Activated CD4-positive, alpha-beta memory T cell treated with anti-CD3 and anti-CD28 coated beads for 36 hours (primary cell): ENCODE measurements at places on chromosomes 11 and 22. TPM values are rescaled to one million over a fixed set of nuclear protein-coding genes. Genes with fewer than 3 reads are reported as not detected.
A peak's percentile ranks its signal among the peaks of the same experiment; 100 is the strongest.

Gene ZC3H12C
- 0.69 TPM for total RNA-seq

Gene SLC22A12
- not detected for total RNA-seq

Gene MADD
- 58.2 TPM for total RNA-seq

Gene NAALAD2
- not detected for total RNA-seq

GRCh38 chr11:119207415-119207960, 1.3 kb downstream of the CBL start:
- peak overlapping the region; percentile 85 for H3K27ac ChIP-seq
- H3K36me3 ChIP-seq, result peaks cover 2% of the 10 kb centered on the region
- H3K4me3 ChIP-seq, result peak overlapping the region; percentile 91
- no peaks in the 10 kb centered on the region for H3K27me3 ChIP-seq

Gene PC
- total RNA-seq, result 13.1 TPM

Gene RPS3
- 4,525 TPM for total RNA-seq

- DNase-seq, result no peak
- H3K4me3 ChIP-seq, result no peak overlapping the region
- peaks cover 2% of the 10 kb centered on the region for H3K4me1 ChIP-seq
- H3K27ac ChIP-seq, result no peak overlapping the region
Observed at GRCh38 chr22:49904040-49904369, 14.2 kb downstream of the ALG12 start.

DNA sequence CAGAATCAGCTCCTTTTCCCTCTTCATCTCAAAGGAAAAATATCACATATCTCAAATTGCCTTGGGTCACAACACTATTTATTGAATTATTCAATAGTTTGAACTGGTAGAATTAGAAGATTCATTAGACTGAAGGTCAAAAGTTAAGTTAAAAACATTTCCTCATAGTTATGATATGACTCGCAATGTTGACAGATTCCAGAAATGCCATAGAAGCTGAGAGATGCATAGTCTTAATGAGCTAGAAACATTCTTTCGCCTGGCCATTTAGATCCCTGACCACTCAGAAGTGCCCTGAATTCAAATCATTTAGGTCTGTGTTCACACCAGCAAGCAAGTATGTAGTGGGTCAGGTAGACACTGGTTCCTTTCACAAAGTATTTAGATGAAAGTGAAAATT, 44.4 kb downstream of the FAT3 start:
- no peak overlapping the region for H3K4me3 ChIP-seq
- H3K36me3 ChIP-seq, result no peaks in the 10 kb centered on the region
- DNase-seq, result no peak
- no peak overlapping the region for H3K27ac ChIP-seq
- no peaks in the 10 kb centered on the region for H3K27me3 ChIP-seq
